ENCODE measurements at places on chromosomes 11 and 22.

DNA sequence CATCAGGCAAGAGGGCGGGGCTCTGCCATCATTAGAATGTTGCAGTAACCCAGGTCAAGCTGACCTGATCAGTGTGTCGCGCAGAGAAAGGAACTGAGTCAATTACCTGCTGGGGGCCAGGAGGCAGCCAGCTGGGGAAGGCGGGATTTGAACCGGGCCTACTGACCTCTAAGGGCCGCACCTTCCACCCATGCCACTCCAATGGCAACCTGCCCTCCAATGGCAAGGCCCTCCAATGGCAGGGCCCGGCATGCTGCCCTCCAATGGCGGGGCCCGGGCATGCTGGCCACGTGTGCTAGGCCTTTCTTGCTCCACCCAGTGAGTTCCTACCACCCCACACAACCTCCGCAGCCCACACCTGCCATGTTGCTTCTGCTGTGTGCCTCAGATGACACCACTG, 407.6 kb downstream of the CTTN start:
- no peak for DNase-seq

GRCh38 chr22:42363892-42364291, 68.3 kb downstream of the NFAM1 start:
- no peak for DNase-seq

GRCh38 chr11:2547806-2548205, 103.0 kb downstream of the KCNQ1 start:
- DNase-seq = no peak

- no peak for DNase-seq
These were observed 101.7 kb downstream of the CWC15 start for GRCh38 chr11:94871491-94872185.

DNA sequence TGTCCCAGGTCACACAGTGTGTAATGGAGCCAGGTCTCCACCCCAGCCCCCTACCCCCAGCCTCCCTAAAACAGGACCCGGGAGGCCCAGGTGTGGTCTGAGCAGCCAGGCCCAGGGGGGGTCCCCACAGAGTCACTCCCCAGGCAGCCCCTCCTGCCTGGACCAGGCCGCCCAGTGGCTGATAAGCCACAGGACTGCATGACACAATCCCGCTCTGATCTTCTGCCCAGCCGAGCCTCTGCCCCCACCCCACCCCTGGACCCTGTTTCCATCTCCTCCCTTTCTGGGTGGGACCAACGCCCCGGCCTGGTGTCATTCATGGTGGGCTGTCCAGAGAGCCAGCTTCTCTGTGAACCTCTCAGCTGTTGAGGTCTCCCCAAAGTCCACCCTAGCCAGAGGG, 7.8 kb upstream of the LIF start:
- DNase-seq = no peak

DNA sequence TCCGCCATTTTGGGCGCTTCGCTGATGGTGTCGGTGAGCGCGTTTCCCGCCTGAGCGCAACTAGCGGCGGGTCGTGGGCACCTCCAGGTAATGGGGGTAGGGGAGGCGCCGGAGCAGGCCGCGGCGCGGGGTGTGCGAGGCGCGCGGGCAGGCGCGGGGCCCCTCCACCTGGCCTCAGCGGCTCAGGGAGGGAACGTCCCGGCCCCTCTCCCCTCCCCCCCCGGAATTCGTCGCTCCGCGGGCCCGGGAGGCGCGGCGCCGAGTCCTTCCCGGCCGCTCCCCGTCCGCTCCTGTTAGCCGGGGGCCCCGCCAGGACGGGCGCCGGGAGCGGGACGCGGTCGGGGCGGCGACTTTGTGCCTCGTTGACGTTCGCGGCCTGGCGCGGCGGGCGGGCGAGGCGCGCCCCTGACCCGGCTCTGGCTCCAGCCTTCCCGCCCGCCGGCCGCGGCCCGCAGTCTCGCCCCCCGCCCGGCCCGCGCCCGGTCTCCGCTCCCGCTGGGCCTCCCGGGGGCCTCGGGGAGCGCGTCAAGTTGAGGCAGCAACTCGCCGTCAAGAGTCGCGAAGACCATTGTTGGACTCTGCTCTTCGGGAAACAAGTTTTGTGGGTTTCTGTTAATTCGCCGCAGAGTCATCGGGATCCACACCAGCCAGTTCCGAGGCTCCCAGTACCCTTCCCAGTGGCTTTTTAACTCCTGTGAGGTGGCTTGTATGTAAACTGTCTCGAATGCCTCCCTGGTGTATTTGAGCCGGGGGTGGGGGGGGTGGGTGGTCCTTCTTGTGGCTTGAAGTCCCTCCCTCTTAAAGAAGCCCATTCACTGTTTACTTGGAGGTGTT, at the start of gene PPP6R3:
PPP6R3 (plus strand) TSS at position 12 of the 834 bp plus-strand sequence. CDS start 76,913 bp downstream, outside the sequence.
- peak; percentile 34 for DNase-seq

DNA sequence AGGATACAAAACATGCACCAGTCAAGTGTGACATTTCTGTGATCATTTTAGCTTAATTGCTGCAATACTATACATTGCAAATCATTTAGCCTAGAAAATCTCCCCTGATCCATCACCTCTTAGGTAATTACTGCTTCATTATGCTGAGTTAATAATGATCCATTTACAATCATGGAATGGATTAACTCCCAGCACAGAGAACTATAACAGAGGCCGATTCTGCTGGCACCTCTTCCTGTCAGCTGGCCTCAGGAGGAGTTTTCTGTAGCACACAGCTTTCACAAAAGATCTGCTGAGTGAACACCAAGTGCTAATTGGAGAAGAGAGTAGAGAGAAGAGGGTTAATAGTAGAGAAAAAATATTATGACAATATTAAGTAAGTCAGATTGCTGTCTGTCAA, 591.8 kb upstream of the KIRREL3 start:
- no peak for DNase-seq

DNA sequence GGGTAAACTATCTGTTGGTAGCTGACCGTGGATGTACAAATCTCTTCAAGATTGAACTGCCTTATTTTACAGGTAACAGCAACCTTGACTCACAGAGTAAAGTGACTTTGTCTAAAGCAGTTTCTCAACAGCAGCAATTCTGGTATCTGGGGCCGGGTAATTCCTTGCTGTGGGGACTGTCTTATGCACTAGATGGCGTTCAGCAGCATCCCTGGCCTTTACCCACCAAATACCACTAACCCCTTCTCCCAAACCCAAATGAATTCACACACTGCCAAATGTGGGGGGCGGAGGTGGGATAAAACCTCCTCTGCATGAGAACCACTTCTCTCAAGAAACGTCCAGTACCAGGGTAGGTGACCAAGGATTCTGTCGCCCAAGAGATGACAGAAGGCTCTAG, 1.7 kb upstream of the INCENP start:
- no peak for DNase-seq

DNA sequence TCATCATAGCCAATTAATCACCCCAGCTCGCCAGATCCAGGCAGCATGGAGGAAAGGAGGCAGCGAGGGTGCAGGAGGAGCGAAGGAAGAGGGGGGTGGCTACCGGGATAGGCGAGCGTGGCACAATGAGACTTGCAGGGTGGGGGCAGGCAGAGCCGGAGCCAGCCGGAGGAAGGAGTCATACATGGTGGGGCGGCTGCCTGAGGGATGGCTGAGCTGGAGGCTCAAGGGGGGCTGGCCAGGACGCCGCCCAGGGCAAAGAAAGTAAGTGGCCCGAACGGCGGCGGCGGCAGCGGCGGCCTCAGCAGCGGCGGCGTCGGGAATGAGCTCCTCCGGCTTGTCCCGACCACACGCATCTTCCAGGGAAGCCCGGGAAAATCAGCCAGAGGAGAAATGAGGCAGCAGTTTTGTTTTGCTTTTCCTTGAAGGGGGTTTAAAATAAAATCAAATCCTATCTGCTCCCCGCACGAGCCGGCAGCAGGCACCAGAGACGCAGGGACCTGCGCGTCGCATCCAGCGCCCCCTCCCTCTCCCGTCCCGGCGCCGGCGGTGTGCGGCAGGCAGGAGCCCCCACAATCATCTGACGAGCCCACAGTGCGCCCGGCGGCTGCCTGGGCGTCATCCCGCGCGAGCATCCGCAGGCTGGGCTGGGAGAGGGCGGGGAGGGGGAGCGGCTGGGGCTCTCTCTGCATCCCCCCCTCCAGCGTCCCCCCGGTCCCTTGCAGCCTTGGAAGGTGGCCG, 263.6 kb downstream of the CTTN start:
- DNase-seq = peak; percentile 11

DNA sequence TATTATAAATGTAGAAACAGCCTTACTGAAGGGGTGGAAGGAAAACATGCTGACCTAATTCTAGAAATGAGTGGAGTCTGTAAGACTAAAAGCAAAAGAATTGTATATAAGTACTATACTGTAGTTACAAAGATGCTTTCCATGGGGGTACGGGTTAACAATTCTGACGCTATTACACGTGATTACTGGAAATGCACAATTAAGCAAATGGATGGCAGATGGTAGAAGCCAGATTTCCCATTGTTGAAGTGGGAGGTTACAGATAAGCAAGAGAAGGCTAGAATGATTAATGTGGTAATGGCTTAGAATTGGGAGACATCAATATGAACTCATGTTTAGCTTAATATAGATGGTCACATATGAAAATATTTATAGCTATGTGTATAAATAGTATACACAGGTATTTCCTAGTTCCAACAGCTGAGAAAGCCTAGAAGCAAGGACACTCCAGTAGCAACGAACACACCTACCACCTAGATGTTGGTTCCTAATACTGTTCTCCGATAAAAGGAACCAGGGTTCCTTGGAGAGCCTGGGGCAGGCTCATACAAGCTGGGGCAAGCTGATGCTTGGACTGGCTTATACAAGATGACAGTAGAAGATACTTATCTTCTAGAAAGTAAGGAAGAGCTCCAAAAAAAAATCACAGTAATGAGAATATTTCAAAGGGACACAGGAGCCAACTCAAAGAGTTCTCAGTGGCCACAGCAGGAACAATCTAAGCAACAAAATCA, 13.5 kb downstream of the SMC1B start:
- DNase-seq = no peak

DNA sequence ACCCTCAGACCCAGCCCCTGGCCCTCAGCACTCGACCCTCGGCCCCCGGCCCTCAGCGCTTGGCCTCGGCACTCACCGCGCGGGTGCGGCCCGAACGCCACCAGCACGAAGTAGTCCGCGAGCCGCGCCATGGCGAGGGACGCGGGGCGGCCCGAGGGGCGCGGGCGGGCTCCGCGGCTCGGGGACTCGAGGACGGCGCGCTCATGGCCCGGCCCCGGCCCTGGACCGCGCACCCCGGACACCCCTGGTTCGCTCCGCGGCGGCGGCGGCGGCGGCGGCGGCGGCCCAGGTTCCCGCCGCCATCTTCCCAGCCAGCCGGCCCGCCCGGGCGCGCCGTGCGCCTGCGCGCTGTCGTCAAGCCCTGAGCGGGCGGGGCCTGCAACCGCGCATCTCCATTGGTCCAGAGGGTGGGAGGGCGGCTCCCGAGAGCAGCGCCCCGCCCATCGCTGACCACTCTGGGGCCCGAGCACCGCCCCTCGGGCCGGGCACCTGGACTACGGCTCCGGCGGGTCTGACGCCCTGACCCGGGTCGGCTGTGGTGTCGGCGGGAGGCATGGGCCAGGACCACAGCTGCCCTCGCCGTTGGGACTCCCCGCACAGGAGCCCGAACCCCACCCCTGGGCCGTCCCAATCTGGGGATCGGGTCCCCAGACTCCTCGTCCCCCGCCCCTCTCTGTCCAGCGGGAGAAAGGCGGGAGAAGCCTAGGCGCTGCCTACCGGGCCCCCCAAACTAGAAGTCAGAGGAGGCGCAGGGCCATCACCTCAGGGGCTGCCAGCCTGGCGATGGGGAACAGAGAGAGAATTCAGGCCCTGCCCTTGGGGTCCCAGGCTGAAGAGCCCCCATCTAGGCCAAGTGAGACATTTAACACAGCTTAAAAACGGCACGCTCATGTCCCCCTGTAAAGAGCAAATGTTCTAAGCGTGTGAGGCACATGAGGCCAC, at the start of gene SBF1:
SBF1 (minus strand) TSS at position 326 of the 942 bp plus-strand sequence; CDS start at position 131, 195 bp downstream.
- DNase-seq = peak; percentile 64

- no peak for DNase-seq
These were observed 41.6 kb downstream of the MRGPRX2 start for GRCh38 chr11:19018901-19019300.

DNA sequence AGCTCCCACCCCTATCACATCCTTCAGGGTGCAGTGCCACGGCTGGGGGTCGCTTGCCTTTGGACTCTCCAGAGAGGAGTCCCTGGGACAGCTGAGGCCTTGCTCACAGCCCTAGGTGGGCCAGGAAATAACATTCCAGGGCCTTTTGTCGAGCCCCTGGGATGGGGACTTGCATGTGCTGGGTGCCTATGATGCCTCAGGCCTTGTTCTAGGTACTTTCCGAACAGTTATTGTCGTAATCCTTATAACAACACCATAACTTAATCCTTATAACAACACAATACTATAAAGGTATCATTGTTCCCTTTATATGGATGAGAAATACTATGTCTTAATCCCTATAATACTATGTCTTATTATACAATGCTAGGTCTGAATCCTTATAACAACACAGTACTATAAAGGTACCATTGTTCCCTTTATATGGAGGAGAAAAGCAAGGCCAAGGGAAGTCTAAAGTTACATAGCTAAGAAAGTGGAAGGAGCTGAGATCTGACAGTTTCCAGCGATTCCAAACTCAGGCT, 236.5 kb downstream of the ST3GAL4 start:
- no peak for DNase-seq

DNA sequence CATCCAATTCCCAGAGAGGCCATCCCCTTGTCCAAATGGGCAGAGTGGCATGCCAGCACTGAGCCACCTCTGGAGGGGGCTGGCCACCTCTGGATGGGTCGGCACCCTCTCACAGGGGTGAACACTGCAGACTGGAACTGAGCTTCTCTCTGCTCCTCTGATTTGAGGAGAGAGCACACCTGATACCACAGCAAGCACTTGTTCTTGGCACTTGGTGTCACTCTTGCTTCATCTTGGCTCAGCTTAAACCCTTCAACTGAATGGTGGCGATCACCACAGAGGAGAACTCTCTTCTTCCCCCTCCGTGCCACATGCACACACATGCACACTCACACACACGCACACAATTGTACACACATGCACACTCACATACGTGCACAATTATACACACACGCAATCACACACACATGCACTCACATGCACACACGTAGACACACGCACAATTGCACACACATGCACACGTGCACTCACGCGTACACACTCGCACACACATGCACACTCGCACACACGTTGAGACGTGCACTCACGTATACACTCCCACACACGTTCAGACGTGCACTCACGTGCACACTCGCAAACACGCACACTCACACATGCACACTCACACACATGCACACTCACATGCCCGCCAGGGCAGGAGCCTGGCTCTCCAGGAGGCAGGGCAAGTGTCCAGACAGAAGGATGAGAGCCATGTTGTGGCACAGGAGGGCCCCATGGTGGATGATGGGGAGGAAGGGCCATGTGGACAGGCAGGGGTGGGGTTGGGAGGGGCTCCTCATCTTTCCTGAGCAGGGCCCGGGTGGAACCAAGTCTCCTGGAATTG, 23.4 kb downstream of the OVOL1 start:
- DNase-seq = no peak

GRCh38 chr11:107836851-107837250, 21.7 kb downstream of the SLC35F2 start:
- DNase-seq = no peak

- no peak for DNase-seq
These were observed 1.9 kb upstream of the THAP7 start for GRCh38 chr22:21003782-21004181.
